AG04450 (cell line): ENCODE measurements at places on chromosomes 6 and 20. TPM values are rescaled to one million over a fixed set of nuclear protein-coding genes. Genes with fewer than 3 reads are reported as not detected.

GRCh38 chr6:89242574-89243330 is 25.6 kb upstream of the GABRR1 start:
- peak; percentile 34 for DNase-seq

DNA sequence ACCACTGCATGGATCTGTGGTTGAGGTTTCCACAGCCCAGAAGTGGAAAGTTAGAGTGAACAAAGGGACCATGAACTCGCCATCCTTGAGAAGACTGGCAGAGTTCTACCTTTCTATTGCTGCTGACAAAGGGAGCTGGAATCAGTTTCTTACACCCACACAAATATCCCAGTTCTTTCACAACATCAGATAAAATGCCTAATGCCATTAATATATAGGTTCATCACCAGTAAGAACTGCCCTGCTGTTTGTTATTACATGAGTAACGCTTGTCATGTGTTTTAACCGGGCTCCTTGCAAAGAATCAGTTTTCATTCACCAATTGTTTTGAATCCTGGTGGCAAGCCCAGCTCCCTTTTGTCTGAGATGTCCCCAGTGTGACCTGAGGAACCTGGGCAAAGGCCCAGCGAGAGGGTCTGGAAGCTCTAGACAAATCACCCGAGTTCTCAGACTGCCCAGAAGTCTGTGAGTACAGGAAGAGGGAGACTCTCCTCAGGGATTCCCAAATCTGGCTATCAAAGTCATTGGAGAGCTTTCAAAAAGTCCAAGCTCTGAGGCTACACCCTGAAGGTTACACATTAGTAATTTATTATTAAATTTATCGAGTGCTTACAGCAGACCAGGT is 7.5 kb upstream of the CD164 start:
- DNase-seq, result no peak

- no peak for DNase-seq
These were observed 29.9 kb upstream of the ADIG start for GRCh38 chr20:38551056-38551626.

IRF4 gene
- polyA plus RNA-seq, result not detected in 2 replicates

- no peak for DNase-seq
These were observed 60.9 kb upstream of the FABP7 start for GRCh38 chr6:122718616-122719015.
